ENCODE measurements at places on chromosomes 13 and 19. TPM values are rescaled to one million over a fixed set of nuclear protein-coding genes. Genes with fewer than 3 reads are reported as not detected.

- DNase-seq: no peak
Measured at GRCh38 chr19:58562122-58563033, 4.0 kb upstream of the UBE2M start.

DNA sequence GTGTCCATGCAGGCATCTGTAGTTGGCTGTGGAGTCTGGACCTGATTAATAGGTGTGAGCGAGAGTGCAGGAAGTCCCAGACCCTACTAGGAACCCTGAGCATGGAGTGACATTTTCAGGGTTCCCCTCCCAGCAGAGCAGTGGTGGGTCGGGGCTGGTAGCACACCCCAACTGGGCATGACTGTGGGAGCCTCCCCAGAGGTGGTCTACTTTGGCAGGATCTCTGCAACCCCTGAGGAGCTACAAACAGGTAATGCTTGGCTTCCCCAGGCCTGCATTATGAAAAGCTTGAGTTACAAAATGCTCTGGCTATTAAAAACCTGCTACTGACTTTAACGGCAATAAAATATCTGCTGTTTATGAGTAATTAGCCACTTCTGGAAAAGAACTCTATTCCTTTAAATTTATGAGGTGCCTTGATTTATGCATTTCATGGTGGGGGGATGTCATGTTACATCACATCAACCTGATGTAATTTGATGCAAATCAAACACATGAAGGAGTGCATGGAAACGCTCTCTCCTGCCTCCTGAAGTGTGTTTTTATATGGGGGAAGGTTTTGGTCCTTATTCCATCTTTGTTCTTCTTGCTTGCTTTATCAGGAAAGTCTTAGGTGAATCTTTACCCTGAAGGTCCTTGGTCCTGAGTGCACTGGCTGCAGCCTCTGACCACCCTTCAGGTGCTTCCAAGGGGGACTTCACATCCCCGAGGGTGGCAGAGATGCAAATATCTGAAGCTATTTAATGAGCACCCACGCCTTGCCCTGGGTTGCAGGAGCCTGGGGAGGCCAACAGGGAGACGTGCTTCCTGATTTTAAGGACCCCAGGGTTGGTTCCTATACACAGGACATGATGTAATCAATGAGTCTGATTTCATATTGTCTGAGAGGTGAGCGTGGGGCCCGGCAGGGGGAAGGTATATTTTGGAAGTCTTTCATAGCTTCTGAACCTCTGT lies 54.0 kb downstream of the ZNF536 start:
- DNase-seq: no peak

GRCh38 chr13:37353911-37354310 lies 244.7 kb downstream of the POSTN start:
- DNase-seq: no peak

DNA sequence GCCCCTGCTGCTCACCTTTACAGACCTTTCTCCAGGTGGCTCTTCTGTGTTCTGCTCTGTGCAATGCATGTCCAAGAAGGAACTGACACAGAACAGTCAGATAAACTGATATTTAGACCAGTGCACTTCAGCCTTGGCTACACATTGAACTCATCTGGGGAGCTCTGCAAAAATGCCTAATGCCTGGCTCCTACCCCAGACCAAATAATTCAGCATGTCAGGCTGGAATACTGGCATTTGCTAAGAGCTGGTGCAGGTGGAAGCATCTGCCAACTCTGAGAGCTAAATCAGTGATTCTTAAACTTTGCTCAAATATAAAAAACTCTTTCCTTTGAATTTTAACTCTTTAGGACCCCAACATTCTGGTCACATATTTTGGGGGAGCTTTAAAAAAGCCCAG lies 118.2 kb upstream of the TSC22D1 start:
- DNase-seq: no peak

GRCh38 chr19:19385896-19386869 lies 19.3 kb upstream of the GATAD2A start:
- DNase-seq: no peak

DNA sequence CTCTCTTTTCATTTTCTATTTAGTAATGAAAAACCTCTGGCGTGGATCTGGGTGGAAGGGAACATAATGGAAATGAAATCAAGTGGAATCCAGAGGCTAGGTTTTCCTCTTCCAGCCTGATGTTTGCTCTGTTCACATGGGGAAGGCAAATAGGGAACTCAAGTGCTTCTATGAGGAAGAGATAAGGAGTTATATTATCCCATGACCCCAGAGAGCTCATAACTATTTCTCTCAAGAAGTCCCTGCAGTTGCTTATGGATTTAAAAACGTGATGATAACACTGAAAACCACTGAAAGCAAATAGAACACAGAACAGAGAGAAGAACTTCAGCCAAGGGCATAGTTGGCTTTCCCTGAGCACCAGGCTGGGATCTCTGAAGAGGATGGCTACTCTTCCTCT lies 157.8 kb downstream of the B3GLCT start:
- no peak for DNase-seq

DNA sequence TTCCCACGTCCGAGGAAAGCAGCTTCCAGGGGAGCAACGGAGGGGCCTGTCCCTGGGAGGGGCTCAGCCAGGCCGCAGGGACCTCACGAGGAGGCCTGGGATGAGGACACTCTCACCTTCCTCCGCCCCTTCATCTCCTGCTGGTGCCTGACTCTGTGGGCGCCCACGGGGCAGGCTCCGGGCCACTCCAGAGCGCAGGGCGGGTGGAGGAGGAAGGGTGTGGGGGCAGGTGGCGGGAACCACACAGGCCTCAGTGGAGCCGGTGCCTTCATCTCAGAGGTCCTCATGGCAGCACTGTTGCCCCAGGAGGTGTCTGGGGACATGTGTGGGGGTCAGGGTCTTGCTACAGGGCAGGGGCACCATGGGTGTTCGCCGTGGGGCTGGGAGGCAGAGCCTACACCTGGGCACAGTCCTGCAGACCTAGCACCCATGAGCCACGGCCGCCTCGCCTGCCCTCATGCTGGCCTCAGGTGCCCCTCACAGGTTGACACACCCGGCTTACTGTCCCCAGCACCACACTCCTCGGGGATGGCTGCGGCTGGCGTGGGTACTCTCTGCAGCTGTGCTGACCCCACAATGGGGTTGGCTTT lies 10.1 kb upstream of the TMEM255B start:
- DNase-seq: no peak

- DNase-seq: no peak
Measured at GRCh38 chr13:24625331-24625731, 54.9 kb upstream of the ATP12A start.

DNA sequence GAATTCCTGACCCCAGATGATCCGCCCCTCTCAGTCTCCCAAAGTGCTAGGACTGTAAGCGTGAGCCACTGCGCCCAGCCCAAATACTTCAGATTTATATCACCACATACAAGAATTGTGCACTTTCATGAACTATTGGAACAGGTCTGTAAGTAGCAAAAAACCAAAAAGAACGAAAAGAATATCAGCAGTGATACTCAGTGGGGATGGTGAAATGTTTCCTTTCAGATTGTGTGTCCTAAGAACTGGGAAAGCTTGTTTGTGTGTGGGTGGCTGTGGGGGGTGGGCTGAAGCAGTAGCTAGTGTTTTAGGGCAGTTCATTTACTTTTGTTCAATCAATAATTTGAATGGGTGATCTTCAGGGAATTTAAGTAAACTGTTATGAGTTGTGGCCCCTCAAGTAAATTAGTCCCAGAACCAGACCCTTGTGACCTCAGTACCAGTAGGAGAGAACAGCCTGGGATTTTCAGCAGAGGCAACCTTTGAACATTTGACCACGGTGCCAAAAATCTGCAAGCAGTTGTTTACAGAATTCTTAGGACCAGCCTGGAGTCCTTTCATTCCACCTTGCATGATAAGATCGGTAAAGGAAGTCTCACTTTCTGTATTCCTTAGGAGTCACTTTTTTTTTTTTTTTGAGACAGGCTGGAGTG lies 106.6 kb downstream of the LRCH1 start:
- DNase-seq: no peak

- no peak for DNase-seq
Measured at GRCh38 chr19:45613926-45614725, 12.1 kb upstream of the GPR4 start.

DNA sequence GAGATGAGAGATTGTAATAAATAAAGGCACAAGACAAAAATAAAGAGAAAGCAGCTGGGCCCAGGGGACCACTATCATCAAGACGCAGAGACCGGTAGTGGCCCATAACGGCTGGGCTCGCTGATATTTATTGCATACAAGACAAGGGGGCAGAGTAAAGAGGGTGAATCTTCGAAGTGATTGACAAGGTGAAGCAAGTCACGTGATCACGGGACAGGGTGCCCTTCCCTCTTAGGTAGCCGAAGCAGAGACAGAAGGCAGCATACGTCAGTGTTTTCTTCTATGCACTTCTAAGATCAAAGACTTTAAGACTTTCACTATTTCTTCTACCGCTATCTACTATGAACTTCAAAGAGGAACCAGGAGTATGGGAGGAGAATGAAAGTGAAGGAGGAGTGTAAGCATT lies 4.6 kb upstream of the PRKCG start:
- no peak for DNase-seq

DNA sequence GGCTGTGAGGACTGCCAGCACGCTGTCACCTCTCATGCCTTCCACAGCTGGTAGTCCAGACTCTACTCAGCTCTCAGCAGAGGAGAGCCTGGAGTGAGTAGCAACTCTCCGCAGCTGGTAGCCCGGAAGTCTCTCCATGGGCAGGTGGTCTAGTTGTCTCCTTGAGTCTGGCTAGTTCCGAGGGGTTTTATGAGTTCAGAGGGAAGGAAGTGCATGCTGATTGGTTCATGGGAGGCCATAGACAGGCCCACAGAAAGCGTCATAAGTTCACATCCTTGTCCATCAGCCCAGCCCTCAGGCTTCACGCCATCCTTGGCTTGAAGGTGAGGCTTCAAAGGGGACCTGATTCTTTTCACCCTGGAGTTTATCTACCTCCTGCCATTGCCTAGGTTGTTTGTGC lies 2662.4 kb upstream of the PCDH20 start:
- DNase-seq: no peak

DNA sequence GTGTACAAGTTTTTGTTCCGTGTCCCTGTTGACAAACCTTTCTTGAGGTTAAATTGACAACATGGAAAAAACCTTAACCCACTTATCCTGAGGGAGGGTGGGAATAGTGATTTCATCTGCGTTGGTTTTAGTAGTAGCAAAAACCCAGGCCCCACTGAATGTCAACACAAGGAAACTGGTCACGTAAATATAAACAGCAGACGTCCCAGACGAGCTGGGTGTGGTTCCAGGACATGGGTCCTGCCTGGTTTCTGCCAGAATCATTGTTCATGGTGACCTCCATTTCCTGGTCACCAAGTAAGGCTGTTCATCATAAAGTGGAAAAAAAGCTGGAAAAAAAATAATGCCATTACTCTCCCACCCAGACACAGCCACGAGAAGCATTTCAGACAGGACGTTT lies 16.9 kb upstream of the F2RL3 start:
- no peak for DNase-seq

GRCh38 chr19:40815223-40815622 lies 16.2 kb downstream of the EGLN2 start:
- no peak for DNase-seq

- DNase-seq: no peak
Measured at GRCh38 chr13:50844084-50844875, 788 bp upstream of the DLEU7 start.

GRCh38 chr19:32675720-32676185 lies at the start of gene RGS9BP:
Gene RGS9BP, plus strand, starts transcription at chr19:32675848. Its CDS starts 416 bp downstream, at chr19:32676264.
- no peak for DNase-seq

GRCh38 chr19:48646001-48646721 lies at the start of gene CA11:
Gene CA11, minus strand, starts transcription at chr19:48646187. Its CDS starts 555 bp downstream, at chr19:48645632.
- DNase-seq: no peak

- DNase-seq: no peak
Measured at GRCh38 chr19:19405971-19406877, 749 bp downstream of the GATAD2A start.

DNA sequence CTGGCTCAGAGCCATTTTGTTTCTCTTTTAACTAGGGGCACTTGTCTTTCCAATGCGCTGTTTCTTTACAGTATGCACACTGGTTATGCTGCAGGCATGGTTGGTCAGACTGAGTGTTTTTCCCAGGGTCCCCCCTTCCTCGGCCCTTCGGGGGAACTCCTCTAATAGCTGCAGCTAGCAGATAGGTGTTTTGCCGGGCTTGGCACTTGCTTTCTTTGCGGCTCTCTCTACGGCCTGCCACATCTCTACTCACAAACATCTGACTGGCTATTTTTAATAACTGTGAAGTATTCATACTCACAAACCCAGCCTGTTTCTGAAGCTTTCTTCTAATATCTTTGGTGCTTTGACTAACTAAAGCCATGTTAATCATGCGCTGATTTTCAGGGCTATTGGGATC lies 89.4 kb downstream of the SLC25A15 start:
- DNase-seq: no peak

- DNase-seq: no peak
Measured at GRCh38 chr13:21541980-21542379, 62.0 kb downstream of the MICU2 start.

GRCh38 chr19:18898081-18898606 lies 2.2 kb upstream of the CERS1 start:
- DNase-seq: no peak

GRCh38 chr13:50162001-50162400 lies 146.8 kb downstream of the KCNRG start:
- no peak for DNase-seq

DNA sequence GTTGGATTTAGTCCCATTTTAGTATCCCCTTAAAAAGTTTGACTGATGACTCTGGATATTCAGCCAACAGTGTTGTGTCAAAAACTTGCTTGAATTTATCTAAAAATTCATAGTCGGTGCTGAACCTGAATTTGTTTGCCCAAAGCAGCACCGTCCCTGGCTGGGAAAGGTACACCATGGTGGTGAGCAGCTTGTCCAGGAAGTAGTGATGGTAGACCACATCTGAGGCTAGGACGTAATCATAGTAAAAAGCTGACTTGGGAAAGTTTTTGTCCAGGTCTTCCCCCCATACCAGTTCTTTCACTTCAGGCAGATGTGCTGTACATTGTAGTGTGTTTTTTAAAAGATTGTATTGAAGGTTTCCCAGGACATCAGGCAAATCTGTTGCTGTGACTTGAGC lies 8.8 kb downstream of the METTL21C start:
- DNase-seq: no peak

DNA sequence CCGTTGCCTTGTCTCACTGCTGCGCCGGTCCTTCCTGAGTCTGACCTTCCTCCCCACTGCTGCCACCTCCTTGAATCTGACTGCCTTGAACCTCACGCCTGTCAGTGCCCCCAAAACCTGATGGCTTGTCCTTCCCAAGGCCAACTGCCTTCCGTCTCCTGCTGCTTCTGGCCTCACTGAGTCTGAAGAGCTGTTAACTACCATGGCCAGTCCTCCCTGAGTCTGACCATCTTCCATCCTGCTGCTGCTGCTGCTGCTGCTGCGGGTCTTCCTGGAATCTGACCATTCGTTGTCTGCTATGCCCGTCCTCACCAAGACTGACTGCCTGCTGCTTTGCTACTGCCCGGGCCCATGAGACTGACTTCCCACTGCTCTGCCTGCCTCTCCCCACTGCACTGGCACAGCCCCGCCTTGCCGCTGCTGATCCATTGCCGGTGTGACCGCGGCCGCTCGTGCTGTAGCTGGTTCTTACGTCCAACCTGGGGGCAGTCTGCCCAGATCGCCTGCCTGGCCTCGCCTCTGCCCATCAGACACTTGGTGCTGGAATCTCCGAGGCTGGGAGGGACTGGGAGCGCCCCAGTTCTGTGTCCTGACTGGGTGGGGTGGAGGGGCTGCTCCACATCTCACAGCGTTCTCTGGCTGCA lies 2.9 kb upstream of the RCN3 start:
- DNase-seq: no peak

- DNase-seq: no peak
Measured at GRCh38 chr13:31588316-31588715, 151.0 kb upstream of the RXFP2 start.

Gene NANOS3
- not detected for total RNA-seq

Gene RFX1
- 2.9 TPM for total RNA-seq

Gene ZNF665
- 11.9 TPM for total RNA-seq

Gene TBXA2R
- total RNA-seq: 1.4 TPM

Gene TNFSF9
- 0.53 TPM for total RNA-seq

Gene CPB2
- not detected for total RNA-seq

Gene IGFL2
- total RNA-seq: not detected

Gene EPSTI1
- total RNA-seq: 9.6 TPM
